ENCODE measurements at places on chromosomes 1 and 21. TPM values are rescaled to one million over a fixed set of nuclear protein-coding genes. Genes with fewer than 3 reads are reported as not detected.

KIRREL1 gene
- total RNA-seq, result 7.3 TPM

GRCh38 chr1:50155541-50155940 lies 46.8 kb downstream of the ELAVL4 start:
- H3K4me1 ChIP-seq, result no peaks in the 10 kb centered on the region
- peaks cover 5% of the 10 kb centered on the region for H3K27me3 ChIP-seq
- no peaks in the 10 kb centered on the region for H3K36me3 ChIP-seq
- H3K4me3 ChIP-seq, result no peak overlapping the region
- no peak for DNase-seq

- no peak overlapping the region for H3K4me3 ChIP-seq
- no peaks in the 10 kb centered on the region for H3K36me3 ChIP-seq
- no peaks in the 10 kb centered on the region for H3K27me3 ChIP-seq
- DNase-seq, result no peak
Observed at GRCh38 chr1:168676029-168676812, 52.8 kb downstream of the DPT start.

CD1B gene
- total RNA-seq, result not detected

FCER1A gene
- total RNA-seq, result 1.4 TPM

DNA sequence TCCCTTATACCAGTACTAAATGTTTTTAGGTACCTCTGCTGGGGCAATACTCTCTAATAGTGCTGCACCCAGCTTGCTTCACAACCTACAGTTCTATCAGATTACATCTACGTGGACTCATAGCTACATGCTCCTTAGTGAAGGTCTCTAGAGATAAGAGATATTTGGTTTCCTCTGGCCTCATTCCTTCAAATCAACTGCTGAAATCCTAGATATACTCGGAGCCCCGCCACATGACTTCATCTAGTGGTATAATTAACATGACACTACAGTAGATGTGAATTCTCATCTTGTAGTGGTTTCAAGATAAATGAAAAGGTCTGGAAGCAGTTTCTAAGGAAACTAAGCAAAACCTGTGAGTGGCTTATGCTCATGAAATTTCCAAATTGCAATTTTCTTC lies 115.4 kb downstream of the SMYD2 start:
- H3K4me3 ChIP-seq, result no peak overlapping the region
- no peaks in the 10 kb centered on the region for H3K27me3 ChIP-seq
- H3K4me1 ChIP-seq, result no peaks in the 10 kb centered on the region
- no peak for DNase-seq
- H3K36me3 ChIP-seq, result peaks cover 17% of the 10 kb centered on the region
- H3K27ac ChIP-seq, result no peak overlapping the region

Measured in heart left ventricle (tissue), 16 donors.